Pulmonary artery endothelial cell (primary cell): ENCODE measurements at places on chromosomes 2 and 18. TPM values are rescaled to one million over a fixed set of nuclear protein-coding genes. Genes with fewer than 3 reads are reported as not detected.

Gene ANKRD44
- total RNA-seq = 9.3 and 13.7 TPM in 2 replicates

Gene C2orf78
- not detected in 2 replicates for total RNA-seq

Gene PRSS56
- total RNA-seq = not detected in 2 replicates

Gene POTEJ
- 0.04 and 0.07 TPM in 2 replicates for total RNA-seq

Gene ABCG5
- total RNA-seq = not detected in 2 replicates

Gene UGT1A4
- not detected in 2 replicates for total RNA-seq

Gene ZNF385B
- total RNA-seq = not detected in 2 replicates

Gene REG1B
- not detected in 2 replicates for total RNA-seq

Gene LCT
- not detected in 2 replicates for total RNA-seq

Gene BOLL
- total RNA-seq = not detected in 2 replicates

Gene CFAP65
- total RNA-seq = under 0.01 TPM in 1 of 2 replicates, not detected in the other

Gene OSBPL6
- total RNA-seq = 5.4 and 6.9 TPM in 2 replicates

Gene LOXHD1
- total RNA-seq = not detected in 2 replicates

Gene DYSF
- 82.1 and 110 TPM in 2 replicates for total RNA-seq

Gene NEU2
- not detected in 2 replicates for total RNA-seq

Gene GLI2
- not detected in 2 replicates for total RNA-seq

Gene C1GALT1C1L
- 0.18 and 0.20 TPM in 2 replicates for total RNA-seq

Gene EGR4
- total RNA-seq = not detected in 2 replicates

Gene CRIM1
- total RNA-seq = 790 and 1,031 TPM in 2 replicates

Gene RBKS
- 0.67 and 0.79 TPM in 2 replicates for total RNA-seq

Gene EIF2AK3
- total RNA-seq = 20.8 and 26.1 TPM in 2 replicates

Gene IRS1
- 0.07 TPM in 2 replicates for total RNA-seq

Gene CDH20
- total RNA-seq = not detected in 2 replicates

Gene SGO2
- 7.0 and 18.2 TPM in 2 replicates for total RNA-seq

Gene CTAGE1
- total RNA-seq = not detected in 2 replicates

Gene METTL4
- total RNA-seq = 7.9 and 12.7 TPM in 2 replicates

Gene FBXO41
- total RNA-seq = 0.56 and 0.66 TPM in 2 replicates

Gene LDLRAD4
- 1.5 and 1.6 TPM in 2 replicates for total RNA-seq

Gene ZNF514
- total RNA-seq = 10.2 TPM in 2 replicates

Gene HOXD12
- not detected in 2 replicates for total RNA-seq

Gene DYNAP
- not detected in 2 replicates for total RNA-seq

Gene CRACDL
- 9.7 and 9.9 TPM in 2 replicates for total RNA-seq

Gene HOXD9
- not detected in 2 replicates for total RNA-seq

Gene NMS
- not detected in 2 replicates for total RNA-seq

Gene FNDC4
- total RNA-seq = 35.0 and 47.0 TPM in 2 replicates

Gene ELP2
- total RNA-seq = 115 and 244 TPM in 2 replicates

Gene CCDC74B
- 1.2 and 1.5 TPM in 2 replicates for total RNA-seq

Gene CRYBA2
- not detected in 2 replicates for total RNA-seq

Gene ANKRD30B
- not detected in 2 replicates for total RNA-seq

Gene TUBB8B
- total RNA-seq = not detected in 2 replicates
